ENCODE measurements at places on chromosomes 4 and X.

DNA sequence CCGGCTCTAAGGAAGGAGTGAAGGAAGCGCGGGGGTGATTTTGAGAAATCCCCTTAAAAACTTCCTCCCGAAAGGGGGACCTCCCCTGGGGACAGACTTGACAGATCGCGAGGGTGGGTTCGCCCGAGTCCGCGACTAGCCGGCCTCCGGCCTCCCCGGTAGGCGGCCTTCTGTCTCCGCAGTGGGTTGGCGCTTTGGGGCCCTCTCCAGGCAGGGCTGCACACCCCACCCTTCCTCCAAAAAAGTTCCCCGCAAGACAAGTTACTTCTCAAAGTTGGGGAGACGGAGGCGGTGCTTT is 24.8 kb downstream of the HOPX start:
- DNase-seq, result peak; percentile 67

- no peak for DNase-seq
Observed at GRCh38 chr4:94127707-94128328, 79.8 kb upstream of the SMARCAD1 start.

DNA sequence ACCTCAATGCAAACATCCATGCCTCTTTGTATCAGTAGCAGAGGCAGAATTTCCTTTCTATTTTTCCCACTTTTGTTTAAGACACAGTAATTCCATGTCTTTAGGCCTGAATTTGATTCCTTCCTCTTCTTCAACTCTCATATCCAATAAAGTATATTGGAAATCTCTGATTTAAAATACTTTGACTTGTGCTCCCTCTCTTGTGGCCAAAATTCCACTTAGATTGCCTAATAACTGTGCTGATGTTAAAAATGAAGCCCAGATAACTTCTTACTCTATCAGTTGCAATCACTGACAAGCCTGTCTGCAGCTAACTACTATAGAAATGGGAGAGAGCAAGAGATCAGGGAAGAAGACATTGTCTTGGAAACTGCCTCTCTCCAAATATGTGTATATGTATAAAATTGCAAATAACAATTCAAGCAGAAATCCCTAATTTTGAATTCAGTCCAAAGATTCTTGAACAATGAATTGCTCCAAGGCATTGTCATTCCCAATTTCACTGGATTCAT is 163.5 kb upstream of the SPIN4 start:
- DNase-seq, result no peak

GRCh38 chr4:158172261-158173258 is at the start of gene GASK1B:
TSS of gene GASK1B (minus strand) at chr4:158173025. CDS start at chr4:158171375, 1,650 bp downstream.
- DNase-seq, result no peak

GRCh38 chr4:103204111-103204510 is 6.0 kb upstream of the CENPE start:
- no peak for DNase-seq

DNA sequence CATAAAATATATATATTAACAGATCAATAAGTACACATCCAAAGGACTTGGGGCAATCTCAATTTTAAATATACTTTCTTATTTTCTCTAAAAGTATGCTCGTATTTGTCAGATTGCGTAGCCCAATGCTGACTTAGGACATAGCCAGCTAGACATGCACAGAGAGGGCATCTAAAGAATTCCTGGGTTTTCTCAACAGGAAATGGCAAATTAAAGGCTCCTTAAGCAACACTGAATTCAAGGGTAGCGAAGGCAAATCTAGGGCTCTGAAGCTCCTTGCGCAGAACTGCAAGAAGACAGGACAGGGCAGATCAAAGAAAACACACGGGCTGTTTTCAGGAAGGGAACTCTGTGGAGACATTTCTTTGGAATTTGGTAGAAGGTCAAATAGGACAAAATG is 94.6 kb upstream of the FTHL17 start:
- DNase-seq, result no peak

DNA sequence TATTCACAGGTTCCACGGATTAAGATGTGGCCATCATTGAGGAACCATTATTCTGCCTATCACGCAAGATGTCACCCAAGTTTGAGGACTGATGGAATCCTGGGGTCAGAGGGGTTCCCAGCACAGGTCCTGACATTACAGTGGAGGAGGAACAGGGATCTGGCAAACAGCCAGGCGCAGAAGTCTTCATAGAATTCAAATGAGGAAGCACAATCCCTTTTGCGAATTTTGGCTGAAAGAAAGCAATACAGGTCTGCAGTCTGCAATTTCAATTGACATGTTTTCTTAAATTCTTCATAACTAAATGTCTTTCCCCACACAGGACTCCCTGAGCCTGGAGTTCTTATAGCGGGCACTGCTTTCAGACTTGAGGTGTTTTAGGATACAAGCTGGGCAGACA is 14.5 kb downstream of the DOCK11 start:
- DNase-seq, result no peak

DNA sequence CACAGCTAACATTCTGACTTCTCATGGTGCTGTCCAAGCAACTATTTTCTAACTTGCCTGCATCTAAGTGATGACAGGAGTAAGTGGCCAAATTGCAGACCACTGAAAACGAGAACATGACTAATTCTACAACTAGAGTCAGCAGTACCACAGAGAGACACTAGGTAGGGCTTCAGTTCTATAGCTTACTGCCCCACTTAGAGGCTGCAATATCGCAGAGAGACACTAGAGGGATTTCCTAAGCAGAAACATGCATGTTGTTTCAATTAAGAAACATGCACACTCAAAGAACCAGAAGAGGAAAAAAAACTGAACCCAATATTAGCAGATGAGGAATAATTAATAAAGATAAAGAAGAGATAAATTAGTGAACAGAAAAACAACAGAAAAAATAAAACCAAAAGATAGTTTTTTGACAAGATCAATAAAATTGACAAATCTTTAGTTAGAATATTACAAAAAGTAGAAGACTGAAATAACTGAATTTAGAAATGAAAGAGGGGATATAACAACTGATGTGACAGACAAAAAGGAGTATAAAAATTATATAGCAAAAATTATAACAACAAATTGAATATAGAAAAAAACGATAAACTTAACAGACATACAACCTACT is 100.8 kb downstream of the SPIN4 start:
- DNase-seq, result peak; percentile 58

DNA sequence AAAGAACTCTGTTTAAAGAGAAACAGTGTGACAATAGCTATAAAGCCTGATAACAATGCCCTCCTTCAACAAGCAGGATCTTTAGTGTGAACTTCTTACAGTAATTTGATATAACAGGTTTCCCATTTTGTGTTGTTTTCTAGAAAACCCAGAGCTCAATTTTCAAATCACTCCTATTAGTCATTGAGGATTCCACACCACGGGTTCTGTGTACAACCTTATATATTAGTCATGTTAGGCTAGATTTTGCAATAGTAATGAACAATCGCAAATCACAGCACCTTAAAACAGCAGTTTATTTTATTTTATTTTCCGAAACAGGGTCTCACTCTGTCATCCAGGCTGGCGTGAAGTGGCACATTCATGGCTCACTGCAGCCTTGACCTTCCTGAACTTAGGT is 1020.9 kb upstream of the INTU start:
- DNase-seq, result no peak

- DNase-seq, result no peak
Observed at GRCh38 chrX:153778684-153779101, 2.1 kb upstream of the SRPK3 start.

DNA sequence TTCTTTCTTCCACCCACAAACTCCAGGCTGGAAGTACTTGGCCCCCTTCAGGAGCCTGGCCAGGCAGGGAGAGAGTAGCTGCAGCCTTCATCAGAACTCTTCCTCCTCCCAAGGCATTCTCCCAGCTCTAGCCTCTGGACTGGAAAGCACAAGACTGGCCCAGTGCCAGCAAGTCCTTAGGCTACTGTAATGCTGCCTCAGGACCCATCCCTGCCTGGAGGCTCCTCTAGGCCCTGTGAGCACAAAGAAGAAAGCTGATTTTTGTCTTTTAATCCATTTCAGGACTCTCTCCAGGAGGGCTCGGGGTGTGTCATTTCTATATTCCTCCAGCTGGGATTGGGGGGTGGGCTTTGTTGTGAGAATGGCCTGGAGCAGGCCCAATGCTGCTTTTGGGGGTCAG is 10.8 kb downstream of the AWAT2 start:
- DNase-seq, result no peak

- no peak for DNase-seq
Observed at GRCh38 chr4:133969202-133969848, 232.3 kb downstream of the PABPC4L start.

- no peak for DNase-seq
Observed at GRCh38 chrX:118448273-118448783, 47.3 kb upstream of the DOCK11 start.

GRCh38 chrX:28910487-28910886 is 323.2 kb downstream of the IL1RAPL1 start:
- DNase-seq, result no peak

DNA sequence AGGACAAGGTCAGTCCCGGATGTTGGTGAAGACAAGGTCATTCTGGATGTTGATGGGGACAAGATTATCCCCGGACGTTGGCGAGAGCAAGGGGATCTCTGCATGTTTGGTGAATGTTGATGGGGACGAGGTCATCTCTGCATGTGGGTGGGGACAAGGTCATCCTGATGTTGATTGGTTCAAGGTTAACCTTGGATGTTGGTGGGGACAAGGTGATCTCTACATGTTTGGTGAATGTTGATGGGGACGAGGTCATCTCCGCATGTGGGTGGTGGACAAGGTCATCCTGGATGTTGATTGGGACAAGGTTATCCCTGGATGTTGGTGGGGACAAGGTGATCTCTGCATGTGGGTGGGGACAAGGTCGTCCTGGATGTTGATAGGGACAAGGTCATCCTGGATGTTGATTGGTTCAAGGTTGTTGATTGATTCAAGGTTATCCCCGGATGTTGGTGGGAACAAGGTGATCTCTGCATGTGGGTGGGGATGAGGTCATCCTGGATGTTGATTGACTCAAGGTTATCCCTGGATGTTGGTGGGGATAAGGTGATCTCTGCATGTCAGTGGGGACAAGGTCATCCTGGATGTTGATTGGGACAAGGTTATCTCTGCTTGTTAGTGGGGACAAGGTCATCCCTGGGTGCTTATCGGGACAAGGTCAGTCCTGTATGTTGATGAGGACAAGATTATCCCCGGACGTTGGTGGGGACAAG is 28.8 kb upstream of the PLCXD1 start:
- DNase-seq, result no peak

DNA sequence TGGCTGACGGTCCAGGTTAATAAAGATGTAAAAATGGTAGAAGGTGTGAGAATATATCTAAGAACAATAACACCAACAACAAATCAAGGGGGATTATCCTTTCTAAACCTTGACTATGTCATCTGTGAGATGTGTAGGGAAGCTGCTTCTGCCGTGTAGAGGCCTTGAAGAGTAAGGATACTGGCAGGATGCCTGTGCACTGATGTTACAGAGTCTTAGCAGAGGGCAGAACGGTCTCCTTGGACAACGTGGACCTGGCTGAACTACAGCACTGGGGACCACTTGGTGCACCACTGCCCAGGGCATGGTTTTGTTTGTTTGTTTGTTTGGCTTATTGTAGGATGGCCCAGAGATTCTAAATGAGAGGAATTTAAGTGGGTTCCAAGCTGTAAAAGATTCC is 33.5 kb downstream of the GPAT3 start:
- no peak for DNase-seq

GRCh38 chr4:12122316-12122715 is 693.6 kb upstream of the HS3ST1 start:
- DNase-seq, result no peak

GRCh38 chrX:36431819-36432218 is 512.3 kb downstream of the CFAP47 start:
- no peak for DNase-seq

GRCh38 chrX:37959212-37960021 is 46.9 kb upstream of the SYTL5 start:
- DNase-seq, result no peak

- DNase-seq, result no peak
Observed at GRCh38 chrX:152886716-152887115, 11.2 kb upstream of the ZNF185 start.

- DNase-seq, result no peak
Observed at GRCh38 chr4:47194036-47194737, 162.8 kb downstream of the GABRB1 start.

DNA sequence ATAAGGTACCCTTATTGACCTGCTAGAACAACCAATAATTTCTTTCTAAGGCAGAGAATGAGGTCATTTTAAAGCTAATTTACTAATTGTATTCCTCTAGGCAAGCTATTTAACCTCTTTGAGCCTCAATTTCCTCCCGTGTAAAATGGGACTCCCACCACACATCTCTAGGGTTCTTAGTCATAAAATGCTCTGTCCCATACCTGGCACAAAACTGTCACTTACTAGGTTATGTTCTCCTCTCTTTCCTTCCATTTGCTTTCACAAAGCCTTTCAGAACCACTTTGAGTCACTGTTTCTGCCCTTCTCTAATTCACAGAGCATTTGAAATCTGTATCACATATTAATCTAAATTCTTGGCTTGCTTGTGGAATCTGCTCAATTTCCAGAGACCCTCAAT is 2.4 kb upstream of the GPR82 start:
- DNase-seq, result no peak

DNA sequence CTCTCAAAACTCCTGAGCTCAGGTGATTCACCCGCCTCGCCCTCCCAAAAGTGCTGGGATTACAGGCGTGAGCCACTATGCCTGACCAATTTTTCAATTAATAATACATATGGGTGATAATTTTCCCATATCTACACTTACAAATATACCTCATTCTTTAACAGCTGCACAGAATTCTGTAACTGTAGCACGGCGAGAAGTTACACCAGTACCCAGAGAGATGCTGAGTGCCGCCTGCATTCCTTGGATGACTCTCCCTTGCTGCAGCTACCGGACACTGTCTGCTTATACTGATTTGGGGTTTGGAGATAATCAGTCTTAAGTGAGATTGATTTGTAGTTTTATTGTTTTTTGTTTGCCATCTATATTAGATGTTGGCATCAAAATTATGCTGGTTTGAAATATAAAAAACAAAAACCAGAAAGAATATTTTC is 5.8 kb downstream of the TIFA start:
- DNase-seq, result no peak

GRCh38 chrX:108134724-108135123 is 43.1 kb downstream of the ATG4A start:
- DNase-seq, result no peak

- no peak for DNase-seq
Observed at GRCh38 chr4:182219411-182220056, 23.7 kb upstream of the TENM3 start.

DNA sequence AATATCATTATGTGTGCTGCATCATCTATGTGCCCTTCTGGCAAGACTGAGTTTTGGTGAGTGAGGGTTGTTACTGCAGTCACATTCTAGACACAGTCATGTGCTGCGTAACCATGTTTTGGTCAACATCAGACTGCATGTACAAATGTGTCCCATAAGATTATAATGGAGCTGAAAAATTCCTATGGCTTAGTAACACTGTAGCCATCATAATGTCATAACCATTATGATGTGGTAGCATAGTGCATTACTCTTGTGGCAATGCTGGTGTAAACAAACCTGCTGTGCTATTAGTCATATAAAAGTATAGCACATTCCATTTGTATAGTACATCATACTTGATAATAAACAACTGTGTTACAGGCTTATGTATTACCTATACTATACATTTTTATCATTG is 198.1 kb upstream of the NUDT6 start:
- DNase-seq, result no peak

Measured in CD4-positive, alpha-beta T cell treated with Interleukin-12 subunit alpha and Interleukin-12 subunit beta, for 1 hour (primary cell).